ENCODE measurements at places on chromosomes 5 and 9.

DNA sequence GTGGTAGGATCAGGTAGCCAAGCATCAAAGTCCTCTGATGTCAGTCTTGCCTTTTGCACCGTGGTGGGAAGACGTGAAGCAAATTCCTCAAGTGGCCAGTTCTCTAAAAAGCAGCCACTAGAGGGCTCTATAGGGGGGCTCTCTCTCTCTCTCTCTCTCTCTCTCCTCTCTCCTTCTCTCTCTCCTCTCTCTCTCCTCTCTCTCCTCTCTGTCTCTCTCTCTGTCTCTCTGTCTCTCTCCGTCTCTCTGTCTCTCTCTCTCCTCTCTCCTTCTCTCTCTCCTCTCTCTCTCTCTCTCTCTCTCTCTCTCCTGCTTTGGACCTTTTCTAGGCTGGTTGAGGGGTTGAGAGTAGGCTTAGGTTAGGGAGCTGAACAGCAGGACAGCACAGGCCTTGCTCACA lies 13.9 kb upstream of the OSMR start:
- no peak for DNase-seq

GRCh38 chr5:55936100-55936693 lies 58.6 kb downstream of the IL6ST start:
- DNase-seq = peak; percentile 52

GRCh38 chr9:336039-336438 lies 121.4 kb downstream of the DOCK8 start:
- no peak for DNase-seq

- no peak for DNase-seq
Observed at GRCh38 chr5:151052836-151053235, 28.0 kb downstream of the TNIP1 start.

- no peak for DNase-seq
Observed at GRCh38 chr9:86968258-86968920, 21.1 kb upstream of the GAS1 start.

DNA sequence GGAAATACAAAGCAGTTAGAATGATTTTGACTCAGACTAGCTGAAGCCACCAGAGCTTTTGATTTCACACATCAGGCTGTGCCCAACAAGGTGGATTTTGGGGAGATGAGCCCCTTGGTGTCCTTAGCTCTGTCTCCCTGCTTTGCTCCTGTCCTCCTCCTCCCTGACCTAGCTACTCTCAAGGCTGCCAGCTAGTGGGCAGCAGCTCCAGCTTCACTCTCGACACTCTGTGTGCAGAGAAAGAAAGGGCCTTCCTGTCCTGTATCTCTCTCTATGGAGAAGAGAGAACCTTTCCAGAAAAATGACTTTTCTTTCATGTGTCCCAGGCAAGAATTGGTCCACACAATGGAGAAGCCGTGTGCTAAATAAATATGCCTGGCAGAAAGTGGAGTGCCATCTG lies 446.2 kb downstream of the SEMA5A start:
- no peak for DNase-seq

DNA sequence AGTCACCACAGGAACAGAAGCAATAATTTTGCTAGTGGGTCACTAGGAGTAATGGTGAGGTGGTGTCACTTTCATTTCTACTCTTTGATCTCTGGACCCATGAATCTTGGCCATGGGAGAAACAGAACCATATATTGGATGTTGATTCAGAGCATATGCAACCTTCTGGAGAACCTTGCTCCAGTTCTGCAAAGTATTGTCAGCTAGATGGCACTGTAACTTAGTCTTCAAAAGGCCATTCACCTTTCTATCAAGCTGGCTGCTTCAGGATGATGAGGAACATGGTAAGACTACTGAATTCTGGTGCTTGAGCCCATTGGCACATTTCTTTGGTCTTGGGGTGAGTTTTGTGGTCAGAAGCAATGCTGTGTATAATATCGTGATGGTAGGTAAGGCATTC lies 129.1 kb upstream of the FBN2 start:
- DNase-seq = no peak

- no peak for DNase-seq
Observed at GRCh38 chr5:10625700-10626472, 62.0 kb downstream of the ANKRD33B start.

GRCh38 chr9:101836021-101836420 lies 97.6 kb upstream of the GRIN3A start:
- no peak for DNase-seq

DNA sequence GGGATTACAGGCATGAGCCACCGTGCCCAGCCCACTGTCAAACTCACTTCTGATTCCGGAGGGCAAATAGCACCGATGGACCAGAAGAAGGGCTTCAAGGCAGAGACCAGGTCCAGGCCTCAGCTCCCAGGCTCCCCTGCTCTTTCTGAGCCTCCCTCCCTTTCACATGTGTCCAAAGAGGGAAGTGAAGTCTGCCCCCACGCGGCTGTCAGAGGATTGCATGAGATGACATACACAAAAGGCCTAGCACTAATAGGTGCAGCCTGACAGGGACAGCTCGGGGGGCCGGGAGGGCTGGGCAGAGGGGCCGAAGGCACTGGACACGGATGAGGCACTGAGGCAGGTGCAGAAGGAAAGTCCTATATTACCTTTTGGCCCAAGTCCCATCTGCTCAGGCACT lies 16.1 kb downstream of the FBP1 start:
- DNase-seq = no peak

DNA sequence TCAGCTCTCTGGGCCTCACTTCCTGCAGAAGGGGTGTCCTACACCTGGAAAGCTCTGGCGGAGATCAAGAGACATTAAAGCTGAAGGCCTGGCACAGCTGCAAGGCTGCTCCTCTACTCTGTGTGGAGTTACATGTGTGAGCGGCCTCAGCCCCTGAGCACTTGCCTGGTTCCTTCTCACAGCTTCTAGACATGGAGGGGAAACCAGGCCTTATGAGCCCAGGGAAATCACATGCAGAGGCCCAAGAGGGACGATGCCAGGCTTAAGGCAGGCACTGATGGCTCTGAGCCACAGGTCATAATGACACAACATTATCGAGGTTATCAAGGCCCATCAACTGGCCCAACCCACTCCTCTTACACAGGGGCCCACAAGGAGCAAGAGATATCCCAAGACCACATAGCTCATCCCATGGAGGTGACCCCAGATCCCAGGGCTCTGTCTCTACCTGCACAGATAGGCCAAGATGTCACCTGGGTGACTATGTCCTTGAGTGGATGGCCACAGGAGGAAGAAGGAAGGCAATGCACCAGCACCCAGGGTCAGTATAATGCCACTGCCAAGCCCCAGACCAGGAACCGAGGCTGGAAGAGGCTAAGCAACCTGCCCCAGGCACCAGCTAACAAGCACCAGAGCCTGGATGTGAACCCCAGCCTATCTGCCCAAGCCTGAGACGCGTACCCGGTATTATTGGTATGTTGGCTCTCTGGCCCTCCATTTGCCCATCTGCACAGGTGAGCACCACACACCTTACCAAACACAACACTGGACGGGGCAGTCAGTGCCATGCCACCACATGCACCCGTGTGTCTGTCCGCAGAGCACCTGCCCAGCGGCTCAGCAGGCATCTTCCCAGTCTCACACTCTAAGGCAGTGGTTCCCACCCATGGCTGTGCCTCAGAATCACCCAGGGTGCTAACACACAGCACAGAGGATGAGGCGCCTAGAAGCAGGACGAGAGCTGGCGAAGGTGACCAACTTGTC lies 143.3 kb downstream of the GABBR2 start:
- DNase-seq = no peak

DNA sequence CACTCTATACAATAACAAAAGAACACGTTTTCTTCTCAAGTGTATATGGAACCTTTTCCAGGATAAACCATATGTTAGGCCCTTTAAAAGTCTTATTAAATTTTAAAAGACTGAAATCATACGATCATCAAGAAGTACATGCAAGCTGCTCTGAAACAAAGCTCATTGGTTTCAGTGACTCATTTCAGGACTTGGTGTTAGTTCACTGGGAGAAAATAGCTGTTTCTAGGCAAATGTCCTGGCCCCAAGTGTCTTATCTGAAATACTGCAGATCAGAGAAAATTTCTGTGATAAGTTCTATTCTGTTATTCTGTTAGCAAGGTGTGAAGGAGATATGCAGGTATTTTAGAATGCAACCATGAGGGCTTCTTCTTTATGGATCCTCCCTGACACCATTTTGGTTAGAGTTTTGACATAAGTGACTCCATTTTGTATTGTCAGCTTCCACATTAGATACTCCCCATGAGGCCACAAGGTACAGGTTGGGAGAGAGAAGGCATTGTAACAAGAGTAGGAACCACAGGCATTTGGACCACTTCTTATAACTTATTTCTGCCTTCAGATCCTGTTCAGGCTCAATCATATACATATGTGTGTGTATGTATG lies 7.5 kb upstream of the CCDC180 start:
- DNase-seq = no peak

GRCh38 chr9:38026021-38026809 lies 42.8 kb downstream of the SHB start:
- no peak for DNase-seq

- no peak for DNase-seq
Observed at GRCh38 chr9:15697446-15697851, 144.6 kb downstream of the CCDC171 start.

- DNase-seq = no peak
Observed at GRCh38 chr5:144385597-144385996, 214.9 kb downstream of the KCTD16 start.

DNA sequence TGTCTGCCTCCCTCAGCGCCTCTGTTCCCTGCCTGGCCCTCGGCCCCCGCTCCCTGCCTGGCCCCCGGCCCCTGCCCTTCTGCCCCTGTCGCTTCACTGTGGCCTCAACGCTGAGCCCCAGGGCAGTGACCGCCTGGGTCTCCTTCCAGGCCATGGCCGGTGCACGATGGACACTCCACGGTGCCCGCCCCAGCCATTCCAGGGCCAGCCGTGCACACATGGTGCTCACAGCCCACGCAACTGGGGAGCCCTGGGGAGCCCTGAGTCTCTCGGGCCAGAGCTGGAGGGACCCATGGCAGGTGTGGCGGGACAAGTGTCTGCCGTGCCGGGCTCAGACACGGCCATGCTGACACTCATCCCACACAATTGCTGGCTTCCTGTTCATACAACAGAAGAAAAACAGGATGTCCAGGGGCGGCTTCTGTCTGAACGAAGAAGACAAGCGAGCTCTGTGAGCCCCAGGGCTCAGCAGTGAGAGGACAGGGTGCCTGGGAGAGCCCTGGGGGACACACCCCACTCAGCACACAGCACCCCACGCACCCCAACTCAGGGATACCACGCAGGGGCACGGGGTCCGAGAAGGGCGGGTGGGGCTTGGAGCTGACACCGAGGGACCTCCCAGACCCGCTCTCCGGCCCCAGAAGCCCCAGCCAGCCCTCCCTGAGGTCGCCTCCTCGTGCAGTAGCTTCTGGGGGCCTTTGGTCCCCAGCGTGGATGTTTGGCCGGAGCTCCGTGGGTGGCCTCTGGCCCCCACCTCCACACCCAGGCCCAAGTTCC lies 35.7 kb downstream of the EXD3 start:
- DNase-seq = no peak

DNA sequence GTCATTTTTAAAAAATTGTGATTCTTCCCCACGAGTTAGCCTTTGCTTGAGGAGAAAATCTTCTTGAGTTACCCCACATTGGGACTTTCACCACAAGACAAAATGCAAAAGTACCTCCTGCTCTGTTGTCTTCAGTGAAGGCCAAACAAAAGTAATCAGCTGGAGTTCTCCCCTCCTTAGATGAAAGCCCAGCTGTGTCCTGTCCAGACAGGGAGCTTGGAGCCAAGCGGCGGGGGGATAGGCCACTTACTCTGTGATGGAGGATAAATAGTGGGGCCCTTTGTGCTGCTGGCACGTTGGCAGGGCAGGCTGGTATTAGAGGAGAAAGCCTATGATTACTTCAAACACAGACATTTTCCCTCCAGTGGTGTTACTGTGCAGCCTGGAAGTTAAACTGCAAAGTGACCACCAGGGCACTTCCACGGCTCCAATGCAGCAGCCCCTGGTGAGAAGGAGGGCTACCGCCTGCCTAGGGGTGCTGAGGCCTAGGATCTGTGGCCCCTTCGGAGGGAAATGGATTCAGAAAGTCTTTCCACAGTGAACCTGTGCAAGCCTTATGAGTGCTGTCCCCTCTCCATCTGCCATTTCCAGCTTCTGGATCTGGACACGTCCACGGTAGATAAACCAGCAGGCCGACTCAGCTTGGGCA lies 155.0 kb downstream of the TMEM167A start:
- no peak for DNase-seq

- peak; percentile 38 for DNase-seq
Observed at GRCh38 chr5:129771058-129771838, 23.4 kb downstream of the MINAR2 start.

- no peak for DNase-seq
Observed at GRCh38 chr9:131238402-131239021, 37.8 kb downstream of the FAM78A start.

DNA sequence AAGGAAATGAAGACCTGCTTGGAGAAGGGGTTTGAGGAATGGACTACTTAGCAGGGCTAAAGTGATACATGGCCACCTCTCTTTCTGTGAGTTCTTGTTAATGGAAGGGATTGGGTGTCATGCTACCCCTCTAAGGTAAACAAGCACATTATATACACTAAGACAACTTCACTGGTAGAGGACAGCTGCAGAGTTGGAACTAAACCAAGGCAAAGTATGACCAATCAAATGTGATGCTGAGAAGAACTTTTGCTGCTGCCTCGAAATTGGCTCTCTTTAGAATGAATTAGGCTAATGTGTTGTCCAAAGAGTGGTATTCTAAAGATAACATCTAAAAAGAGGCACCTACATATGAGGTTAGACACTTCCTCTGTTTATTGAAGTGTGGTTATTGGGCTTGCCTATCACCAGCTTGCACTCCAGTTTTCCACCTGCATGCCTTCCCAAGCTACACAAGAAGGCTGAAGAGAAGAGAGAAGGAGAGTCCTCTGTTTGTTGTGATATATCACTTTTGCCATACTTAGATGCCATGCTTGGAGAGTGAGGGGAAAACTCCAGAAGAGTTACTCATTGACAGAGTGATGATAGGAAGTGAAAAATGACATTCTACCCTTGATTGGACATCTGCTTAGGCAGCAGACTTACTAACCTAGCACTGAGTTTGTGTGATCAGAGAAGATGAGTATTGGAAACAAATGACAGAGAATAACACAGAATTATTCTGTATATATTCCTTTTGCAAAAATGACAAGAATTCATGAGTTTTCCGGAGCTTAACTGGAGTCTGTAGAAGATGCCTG lies 536.1 kb downstream of the ZNF608 start:
- no peak for DNase-seq

- DNase-seq = no peak
Observed at GRCh38 chr5:15719784-15720183, 219.8 kb downstream of the FBXL7 start.

- DNase-seq = no peak
Observed at GRCh38 chr5:106092455-106092854, 1578.3 kb downstream of the EFNA5 start.

DNA sequence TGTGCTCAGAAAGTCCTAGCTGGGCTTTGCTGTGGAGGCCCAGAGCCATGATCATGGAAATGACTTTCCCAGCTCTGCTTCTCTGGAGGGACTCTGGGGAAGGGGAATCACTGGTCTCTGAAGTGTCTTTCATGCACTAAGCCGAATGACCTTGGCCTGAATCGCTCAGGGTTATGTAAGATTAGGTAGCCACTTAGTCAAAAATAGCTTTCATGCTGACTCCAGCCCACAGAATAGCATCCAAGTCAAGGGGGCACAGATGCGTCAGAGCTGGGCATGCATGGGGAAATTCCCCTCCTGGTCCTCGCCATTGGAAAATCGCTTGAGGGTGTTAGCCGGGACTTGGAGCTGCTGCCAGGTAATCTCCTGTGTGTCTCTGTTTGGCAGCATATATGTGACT lies 36.1 kb upstream of the PPARGC1B start:
- no peak for DNase-seq

Measured in NCI-H748 treated with DMSO at 0.1 percent for 48 hours (cell line).